Stimulated activated CD4-positive, alpha-beta T cell treated with anti-CD3 and anti-CD28 coated beads, Interleukin-4, amount 100 ng/mL, for 1 hour (primary cell): ENCODE measurements at places on chromosomes 12 and 14.

- DNase-seq = no peak
Observed at GRCh38 chr12:57983146-57983857, 41.9 kb downstream of the ATP23 start.

DNA sequence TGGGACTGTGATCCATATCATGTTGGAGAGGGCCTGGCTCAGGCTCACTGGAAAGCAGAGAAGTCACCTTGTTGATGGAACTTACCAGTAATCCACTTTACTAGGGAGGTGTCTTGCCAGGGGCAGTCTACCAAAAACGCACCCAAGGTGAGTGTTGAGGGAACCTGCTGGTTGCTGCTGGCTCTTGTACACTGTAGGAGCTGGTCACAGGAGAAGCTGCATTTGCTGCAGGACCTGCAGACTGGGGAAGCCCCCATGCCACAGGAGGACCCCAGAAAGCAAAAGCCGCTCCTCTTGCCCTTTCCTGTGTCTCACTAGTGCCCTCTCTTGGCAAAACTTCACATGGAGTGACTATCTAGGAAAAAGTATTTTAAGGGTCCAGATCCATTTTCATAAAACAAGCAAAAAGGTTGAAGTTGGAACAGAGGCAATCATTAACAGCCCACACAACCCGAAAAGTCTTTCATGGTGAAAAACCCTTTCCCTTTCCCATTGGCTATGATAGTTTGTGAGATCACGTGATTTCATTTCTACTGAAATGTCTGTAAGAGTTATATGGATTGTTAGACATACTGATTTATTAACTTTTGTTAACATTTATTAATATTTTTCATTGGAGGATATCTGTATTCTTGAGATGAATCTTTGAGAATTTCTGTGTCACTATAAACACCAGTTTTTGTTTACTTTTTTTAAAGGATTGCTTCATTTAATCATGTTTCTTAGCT lies 59.2 kb downstream of the RASSF8 start:
- DNase-seq = no peak

DNA sequence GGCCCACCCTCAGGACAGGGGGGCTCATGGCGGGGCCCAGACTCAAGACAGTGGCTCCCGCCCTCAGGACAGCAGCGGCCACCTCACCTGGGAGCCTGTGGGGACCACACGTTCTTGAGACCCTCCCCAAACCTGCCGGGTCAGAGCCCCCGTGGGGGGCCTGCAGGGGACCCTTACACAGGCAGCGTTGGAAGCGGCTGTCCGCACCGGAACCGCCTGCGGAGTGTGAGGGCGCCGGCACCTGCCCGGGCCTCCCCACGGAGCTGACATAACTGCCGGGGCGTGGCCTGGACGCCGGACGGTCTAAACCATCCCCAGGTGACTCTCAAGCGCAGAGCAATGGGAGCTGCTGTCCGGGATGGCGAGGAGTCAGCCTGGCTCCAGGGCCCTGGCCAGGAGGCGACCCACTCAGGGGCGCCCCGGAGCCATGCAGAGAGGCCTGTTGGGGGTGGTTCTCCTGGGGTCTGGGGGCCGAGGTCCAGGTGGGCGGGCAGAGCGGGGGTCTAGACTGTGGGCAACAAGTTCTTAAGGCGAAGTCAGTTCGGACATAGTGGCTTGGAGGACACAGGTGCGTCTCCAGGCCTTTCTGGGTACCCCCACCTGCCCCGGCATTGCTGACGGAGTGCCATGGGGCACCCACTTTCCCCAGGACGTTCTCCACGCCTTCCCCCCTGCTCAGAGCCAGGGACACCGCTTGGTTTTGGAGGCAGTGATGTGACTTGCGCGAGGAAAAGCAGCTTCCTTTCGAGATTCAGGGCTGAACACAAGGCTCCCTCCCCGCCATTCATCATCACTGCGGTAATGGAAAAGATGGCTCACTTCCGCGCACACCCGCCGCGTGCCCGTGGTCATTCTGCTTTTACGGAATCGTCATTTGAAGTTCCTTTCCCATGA lies 23.2 kb downstream of the GALNT9 start:
- no peak for DNase-seq

- DNase-seq = no peak
Observed at GRCh38 chr14:54503486-54503885, 6.2 kb upstream of the CGRRF1 start.

- DNase-seq = no peak
Observed at GRCh38 chr14:21711360-21711961, 37.8 kb upstream of the OR4E1 start.

DNA sequence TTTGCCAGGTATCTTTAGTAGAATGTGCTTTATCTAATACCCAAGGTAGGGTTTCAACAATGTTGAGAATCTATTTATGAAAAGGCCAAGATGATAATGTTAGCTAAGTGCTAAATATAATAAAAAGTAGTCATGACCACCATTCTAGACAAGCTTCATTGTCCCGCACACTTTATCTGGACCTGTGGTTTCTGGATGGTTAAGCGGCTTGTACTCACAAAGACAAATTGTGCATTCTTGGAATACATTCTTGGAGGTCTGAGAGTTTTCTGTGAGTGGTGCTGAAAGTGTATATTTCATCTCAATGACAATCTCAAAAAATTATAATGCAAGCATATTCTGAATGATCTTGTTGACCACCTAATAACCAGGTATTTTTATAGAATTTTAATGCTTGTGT lies 646.9 kb downstream of the DIO2 start:
- DNase-seq = no peak

DNA sequence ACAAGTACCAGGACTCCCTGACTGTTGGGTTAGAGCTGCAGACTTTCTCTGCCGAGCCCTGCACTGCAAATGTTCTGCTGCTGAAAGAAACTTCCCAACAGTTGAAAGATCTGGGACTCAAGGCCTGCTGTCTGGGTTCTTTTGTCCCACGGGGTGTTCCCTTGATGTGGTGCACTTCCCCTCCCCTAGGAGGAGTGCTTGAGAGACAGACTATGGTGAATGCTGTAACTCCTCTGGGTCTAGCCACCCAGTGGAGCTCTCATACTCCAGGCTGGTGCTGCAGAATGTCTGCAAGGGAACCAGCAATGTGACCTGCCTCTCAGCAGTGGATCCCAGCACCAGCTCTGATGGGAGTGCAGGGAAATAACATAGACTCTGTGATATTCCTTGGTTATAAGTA lies 129.2 kb upstream of the SLCO1B1 start:
- DNase-seq = no peak

DNA sequence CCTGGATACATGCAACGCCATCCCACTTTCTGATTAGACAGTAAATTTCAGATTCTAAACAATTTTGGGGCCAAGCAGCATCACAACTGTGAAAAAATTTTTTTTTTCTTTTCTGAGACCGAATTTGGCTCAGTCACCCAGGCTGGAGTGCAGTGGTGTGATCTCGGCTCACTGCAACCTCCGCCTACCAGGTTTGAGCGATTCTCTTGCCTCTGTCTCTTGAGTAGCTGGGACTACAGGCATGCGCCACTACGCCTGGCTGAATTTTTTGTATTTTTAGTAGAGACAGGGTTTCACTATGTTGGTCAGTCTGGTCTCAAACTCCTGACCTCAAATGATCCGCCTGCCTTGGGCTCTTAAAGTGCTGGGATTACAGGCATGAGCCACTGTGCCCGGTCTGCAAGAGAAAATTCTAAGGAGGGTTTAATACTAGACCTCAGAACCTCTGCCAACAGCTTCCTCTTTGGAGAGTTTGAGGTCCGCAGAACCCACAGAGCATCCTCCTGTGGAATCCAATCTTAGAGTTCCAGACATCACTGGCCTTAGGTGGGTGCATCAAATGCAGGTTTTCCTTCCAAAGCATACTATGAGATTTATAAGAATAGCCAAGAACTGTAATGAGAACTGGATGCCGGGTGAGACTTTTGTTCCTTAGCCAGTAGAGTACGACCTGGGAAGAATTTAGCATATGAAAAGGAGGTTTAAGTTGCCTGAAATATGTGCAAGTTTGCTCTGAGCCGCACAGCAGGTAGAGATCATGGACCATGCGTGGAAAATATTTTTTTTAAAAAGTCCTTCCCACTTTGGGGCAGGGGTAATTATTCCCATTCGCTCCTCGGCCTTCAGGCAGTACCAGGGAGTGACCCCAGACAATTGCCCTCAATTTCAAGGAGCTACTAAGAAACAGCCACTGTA lies 7.8 kb upstream of the PHC1 start:
- no peak for DNase-seq

- DNase-seq = no peak
Observed at GRCh38 chr12:15997910-15998309, 86.8 kb downstream of the DERA start.
